H4 (cell line): ENCODE measurements at places on chromosomes 5 and 9.

DNA sequence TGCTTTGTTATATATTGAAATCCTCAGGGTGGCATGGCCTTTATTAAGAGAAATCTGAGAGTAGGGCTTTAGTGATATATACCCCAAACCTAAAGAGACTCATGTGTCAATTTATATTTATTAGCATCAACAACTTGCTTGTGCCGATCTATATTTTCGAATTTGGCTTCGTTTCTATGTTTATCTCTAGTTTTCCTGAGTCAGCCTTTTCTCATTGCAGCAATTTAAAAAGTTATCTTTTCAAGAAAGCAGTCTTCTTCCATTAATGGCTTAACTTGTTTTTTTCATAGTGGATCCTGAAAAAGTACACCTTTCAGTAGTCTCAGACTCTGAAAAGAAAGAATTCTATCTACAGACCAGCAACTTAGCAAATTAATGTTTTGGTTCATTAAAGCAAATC, 99.9 kb upstream of the KCNN2 start:
- DNase-seq, result no peak

DNA sequence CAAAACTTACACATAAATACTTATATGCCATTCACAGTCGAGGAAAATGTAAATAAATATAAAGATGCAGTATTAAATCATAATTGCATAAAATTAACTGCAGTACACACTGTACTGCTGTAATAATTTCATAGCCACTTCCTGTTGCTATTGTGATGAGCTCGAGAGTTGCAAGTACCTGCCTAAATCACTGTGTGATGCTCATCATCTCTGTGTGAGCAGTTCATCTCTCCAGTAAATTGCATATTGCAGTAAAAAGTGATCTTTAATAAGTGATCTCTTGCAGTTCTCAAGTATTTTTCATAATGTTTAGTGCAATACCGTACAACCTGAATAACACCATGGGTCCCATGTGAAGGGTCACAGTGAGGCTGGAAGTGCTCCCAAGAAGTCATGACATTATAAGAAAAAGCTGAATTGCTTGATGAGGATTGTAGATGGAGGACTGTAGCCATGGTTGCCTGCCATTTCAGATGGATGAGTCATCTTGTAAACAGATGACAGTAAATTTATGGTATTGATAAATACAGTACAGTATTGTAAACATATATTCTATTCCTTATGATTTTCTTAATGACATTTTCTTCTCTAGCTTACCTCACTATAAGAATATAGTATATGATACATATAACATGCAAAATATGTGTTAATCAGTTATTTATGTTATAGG, 34.9 kb downstream of the SYK start:
- DNase-seq, result no peak

DNA sequence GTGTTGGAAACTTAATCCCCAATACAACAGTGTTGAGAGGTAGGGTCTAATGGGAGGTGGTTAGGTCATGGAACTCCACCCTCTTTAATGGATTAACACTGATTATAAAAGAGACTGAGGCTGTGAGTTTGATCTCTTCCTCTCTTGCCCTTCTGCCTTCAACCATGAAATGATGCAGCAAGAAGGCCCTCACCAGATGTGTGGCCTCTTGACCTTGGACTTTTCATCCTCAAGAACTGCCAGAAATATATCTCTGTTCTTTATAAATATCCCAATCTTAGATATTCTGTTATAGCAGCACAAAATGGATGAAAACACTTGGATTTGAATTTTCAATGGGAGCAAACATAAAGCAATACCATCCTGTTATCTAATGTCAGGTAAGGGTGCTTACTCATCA, 67.6 kb downstream of the NMUR2 start:
- no peak for DNase-seq

DNA sequence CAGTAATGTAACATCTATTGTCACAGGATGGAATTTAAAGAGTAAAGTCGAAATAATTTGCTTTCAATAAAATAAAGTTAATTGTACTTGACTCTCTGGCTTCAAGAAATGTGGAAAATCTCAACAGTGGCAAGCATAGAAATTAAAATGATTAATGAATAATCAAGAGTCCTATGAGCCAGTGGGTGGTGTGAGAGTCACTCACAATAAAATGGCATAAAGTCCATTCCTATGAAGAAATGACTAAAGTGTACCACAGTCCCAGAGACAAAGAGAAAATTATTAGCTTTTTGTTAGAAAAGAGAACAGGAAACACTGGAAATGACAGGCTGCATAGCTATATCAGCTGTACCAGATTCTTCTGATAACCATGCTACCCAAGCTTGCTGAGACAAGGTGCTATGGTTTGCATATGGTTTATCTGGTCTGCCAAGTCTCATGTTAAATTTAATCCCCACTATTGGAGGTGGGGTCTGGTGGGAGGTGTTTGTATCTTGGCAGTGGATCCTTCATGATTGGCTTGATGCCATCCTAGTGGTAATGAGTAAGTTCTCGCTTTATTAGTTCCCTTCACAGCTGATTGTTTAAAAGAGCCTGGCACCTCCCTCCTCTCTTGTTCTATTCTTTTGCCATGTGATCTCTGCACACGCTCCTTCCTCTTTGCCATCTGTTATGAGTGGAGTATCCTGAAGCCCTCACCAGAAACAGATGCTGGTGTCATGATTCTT, 647.7 kb upstream of the ITGA1 start:
- DNase-seq, result no peak

- DNase-seq, result peak; percentile 88
These were observed 168.6 kb downstream of the CARTPT start for GRCh38 chr5:71887680-71888079.
